ENCODE measurements at places on chromosomes 12 and 14. TPM values are rescaled to one million over a fixed set of nuclear protein-coding genes. Genes with fewer than 3 reads are reported as not detected.

KCNMB4 gene
- under 0.01 TPM for total RNA-seq

COX8C gene
- total RNA-seq, result not detected

NYNRIN gene
- 5.5 TPM for total RNA-seq

KSR2 gene
- 0.47 TPM for total RNA-seq

CHST11 gene
- total RNA-seq, result 8.6 TPM

CD69 gene
- 0.25 TPM for total RNA-seq

FBXO33 gene
- 9.0 TPM for total RNA-seq

VRTN gene
- total RNA-seq, result not detected

STAB2 gene
- total RNA-seq, result not detected

MYL2 gene
- total RNA-seq, result 5.0 TPM

EIF2S3B gene
- total RNA-seq, result 0.67 TPM

KRT3 gene
- not detected for total RNA-seq

KLRC3 gene
- total RNA-seq, result not detected

MGAT4C gene
- total RNA-seq, result not detected

PMCH gene
- not detected for total RNA-seq

DPY19L2 gene
- 1.5 TPM for total RNA-seq

KRT83 gene
- total RNA-seq, result not detected

METTL1 gene
- total RNA-seq, result 10.6 TPM

B4GALNT1 gene
- not detected for total RNA-seq

CCDC91 gene
- total RNA-seq, result 7.0 TPM

CLEC7A gene
- not detected for total RNA-seq

PLBD1 gene
- total RNA-seq, result 0.27 TPM

TMEM179 gene
- 0.73 TPM for total RNA-seq

IL22 gene
- total RNA-seq, result not detected

DPF3 gene
- total RNA-seq, result 7.6 TPM

IAPP gene
- total RNA-seq, result not detected

NPC2 gene
- total RNA-seq, result 1,323 TPM

TMTC1 gene
- total RNA-seq, result 9.3 TPM

BCL2L2 gene
- total RNA-seq, result 11.4 TPM

MOK gene
- 3.4 TPM for total RNA-seq

GSG1 gene
- not detected for total RNA-seq

ADCY4 gene
- total RNA-seq, result 26.8 TPM

ACOT6 gene
- total RNA-seq, result not detected

AICDA gene
- total RNA-seq, result not detected

RHOF gene
- total RNA-seq, result 33.5 TPM

SLC16A7 gene
- total RNA-seq, result 6.6 TPM

ERBB3 gene
- not detected for total RNA-seq

CFAP251 gene
- 5.5 TPM for total RNA-seq

PHETA1 gene
- total RNA-seq, result 9.5 TPM

ZFYVE26 gene
- 22.8 TPM for total RNA-seq

NFATC4 gene
- total RNA-seq, result 9.0 TPM

SENP1 gene
- total RNA-seq, result 14.1 TPM

SAMD15 gene
- total RNA-seq, result 0.64 TPM

CIROP gene
- total RNA-seq, result not detected

RTL1 gene
- total RNA-seq, result not detected

KRT74 gene
- total RNA-seq, result not detected

Data from mammary microvascular endothelial cell (primary cell).